DMS79 treated with DMSO at 0.1 percent for 48 hours (cell line): ENCODE measurements at places on chromosomes 5 and 9.

- DNase-seq, result no peak
Measured at GRCh38 chr9:9142001-9142400, 1342.4 kb upstream of the DMAC1 start.

DNA sequence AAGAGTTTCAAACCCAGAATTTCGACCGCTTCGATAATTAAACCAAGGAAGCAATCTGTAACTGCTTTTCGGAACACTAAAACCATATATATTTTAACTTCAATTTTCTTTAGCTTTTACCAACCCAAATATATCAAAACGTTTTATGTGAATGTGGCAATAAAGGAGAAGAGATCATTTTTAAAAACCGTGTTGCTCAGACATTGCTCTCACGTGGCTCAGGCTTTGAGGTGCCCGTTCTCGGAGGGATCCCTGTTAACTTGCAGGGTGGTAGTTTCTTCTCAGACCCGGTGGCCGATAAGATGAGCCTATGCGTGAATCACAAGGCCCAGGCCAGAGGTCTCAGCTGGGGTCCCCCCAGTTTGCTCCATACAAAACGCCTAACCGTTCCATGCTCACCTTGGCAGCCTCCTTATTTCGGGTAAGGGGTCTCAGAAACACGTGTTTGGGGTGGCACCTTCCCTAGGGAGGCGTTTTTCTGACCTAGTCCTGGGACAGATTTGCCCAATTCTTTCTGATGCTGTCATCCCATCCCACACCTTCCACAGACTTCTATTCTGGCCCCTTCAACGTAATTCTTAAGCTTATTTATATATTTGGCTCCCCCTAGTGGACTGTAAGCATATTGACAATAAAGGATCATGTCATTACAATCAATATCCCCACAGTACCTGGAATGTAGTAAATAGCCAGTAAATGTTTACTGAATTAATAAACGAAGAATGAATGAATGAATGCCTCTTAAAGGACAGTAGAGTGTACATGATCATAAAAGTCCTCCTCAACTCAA, 48.1 kb downstream of the THBS4 start:
- DNase-seq, result peak; percentile 85

GRCh38 chr5:50749873-50750272, 83.4 kb downstream of the PARP8 start:
- no peak for DNase-seq

- DNase-seq, result no peak
Measured at GRCh38 chr5:149802008-149802680, 72.0 kb downstream of the PPARGC1B start.
